CD8-positive, alpha-beta T cell (primary cell): ENCODE measurements at places on chromosomes 11 and 22.

GRCh38 chr22:37258753-37259401 lies 14.8 kb upstream of the RAC2 start:
- no peak for DNase-seq

DNA sequence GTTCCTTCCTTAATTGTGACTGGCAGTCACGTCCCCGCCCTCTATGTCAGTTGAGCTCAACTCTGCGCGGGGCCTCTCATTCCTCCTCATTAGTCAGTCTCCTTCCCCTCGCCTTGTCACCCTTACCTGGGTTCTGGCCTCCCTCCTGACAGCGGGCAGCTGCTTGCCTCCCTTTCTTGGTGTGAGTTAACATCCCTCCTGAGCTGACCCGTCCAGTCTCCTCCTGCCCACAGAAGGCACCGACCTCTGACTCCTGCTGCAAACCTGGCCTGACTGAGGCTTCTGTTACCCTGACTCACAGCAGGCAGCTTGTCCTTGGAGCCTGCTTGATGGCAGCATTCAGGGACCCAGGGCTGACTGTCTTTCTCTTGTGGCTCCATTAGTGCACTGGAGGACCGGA lies 45.2 kb downstream of the GRIK4 start:
- DNase-seq: no peak

GRCh38 chr11:47514825-47515647 lies 37.9 kb downstream of the CELF1 start:
- no peak for DNase-seq

DNA sequence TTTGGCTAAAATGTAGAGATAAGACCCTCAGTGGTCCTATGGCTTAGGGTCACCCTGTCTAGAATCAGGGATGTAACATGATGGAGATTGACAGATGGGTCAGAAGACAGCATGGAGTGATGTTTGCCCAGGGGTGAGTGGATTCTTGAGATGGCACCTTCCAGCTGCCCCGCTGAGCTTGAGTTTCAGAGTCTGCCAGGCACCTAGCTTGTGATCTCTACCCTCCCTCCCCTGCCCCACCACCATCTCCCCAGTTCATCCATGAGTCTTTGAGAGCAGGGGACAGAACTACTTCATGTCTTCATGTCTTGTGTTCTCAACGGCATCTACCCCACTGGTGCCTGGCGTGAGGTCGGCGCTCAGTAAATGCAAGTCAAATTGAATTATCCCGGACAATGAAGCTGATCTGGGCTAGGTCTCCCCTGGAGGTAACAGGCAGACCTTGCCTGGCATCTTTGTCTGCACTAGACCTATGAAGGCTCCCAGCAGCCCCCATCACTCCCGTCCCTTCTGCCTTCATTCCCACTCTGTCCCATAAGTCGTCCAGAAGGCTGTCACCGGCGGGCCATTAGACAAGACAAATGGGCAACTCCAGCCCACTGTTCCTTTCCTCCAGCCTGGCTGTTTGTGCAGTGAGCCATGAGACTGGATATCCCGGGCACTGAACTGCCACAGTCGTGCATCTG lies 239.2 kb upstream of the TBCEL start:
- no peak for DNase-seq

DNA sequence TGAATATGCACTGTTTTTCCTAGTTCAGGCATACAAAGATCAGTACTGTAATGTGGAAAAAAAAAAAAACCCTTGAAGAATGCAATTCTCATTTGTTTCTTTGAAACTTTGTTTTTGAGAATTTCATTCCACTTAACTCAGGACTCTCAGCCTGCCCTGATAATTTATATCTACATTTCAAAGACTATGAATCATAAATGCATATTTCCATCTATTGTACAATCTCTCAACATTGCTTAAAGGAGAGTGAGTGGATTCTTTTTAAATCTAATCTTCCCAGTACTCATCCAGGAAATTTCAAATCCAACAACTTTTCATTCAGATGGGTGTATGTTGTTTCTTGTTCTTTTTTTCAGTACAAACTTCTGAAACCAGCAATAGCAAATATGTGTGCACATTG lies 322.2 kb upstream of the DDI1 start:
- DNase-seq: no peak
